ENCODE measurements at places on chromosomes 4 and X.

DNA sequence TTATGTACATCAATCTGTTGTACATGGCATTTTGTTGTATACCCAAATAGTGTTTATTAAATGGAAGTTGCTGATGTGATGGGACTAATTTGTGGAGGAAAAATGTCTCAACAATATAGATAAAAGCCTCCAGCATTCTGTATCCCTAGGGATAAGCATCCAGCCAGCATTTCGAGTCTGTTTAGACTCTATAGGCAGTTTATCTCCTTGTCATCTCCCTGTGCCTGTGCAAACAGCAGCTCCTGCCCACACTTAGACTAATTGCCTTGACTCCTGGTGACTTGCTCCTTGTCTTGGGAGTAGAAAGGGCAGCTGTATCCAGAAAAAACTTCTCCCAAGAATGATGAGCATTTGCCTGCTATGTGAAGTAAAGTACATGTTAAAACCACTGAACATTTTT, 83.8 kb downstream of the DOCK11 start:
- no peak for DNase-seq

DNA sequence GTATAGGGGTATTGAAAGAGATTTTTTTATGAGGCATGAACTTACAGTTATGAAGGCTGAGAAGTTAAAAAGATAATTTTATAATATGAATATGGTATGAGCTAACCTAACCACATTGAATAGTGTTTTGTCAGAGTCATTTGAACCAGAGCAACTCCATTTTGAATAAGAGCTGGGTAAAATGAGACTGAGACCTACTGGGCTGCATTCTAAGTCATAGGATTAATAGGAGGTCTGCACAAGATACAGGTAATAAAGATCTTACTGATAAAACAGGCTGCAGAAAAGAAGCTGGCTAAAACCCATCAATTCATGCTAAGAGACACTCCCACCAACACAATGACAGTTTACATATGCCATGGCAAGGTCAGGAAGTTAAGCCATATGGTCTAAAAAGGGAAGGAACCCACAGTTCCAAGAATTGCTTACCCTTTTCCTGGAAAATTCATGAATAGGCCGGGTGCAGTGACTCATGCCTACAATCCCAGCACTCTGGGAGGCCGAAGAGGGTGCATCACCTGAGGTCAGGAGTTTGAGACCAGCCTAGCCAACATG, 209.2 kb downstream of the TECRL start:
- no peak for DNase-seq

DNA sequence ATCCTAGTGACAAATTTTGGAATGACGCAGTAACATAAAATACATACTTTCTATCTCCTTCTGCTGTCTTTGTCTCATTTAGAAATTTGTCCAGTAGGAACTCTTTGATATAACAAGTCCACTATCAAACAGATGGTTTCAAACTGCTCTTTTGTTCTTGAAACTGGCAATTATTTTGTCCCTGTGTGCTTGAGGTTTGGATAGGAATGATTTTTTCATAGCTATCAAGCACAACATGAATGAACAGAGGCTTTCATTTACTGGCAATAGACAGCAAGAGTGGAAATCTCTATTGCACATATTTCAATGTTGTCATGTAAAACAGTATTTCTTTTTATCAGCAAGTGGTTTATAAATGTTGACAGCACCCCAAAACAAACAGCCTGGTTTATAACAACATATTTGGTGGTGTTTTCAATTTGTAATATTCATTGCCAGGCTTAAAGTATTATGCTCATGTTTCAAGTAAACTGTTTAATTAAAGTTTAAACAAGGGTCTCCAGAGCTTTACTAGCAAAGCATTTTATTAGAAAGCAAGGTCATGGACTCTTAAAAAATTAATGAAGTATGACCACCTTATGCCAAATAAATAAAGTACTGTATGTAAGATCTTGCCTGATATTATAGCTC, 60.0 kb downstream of the TIGD2 start:
- no peak for DNase-seq

DNA sequence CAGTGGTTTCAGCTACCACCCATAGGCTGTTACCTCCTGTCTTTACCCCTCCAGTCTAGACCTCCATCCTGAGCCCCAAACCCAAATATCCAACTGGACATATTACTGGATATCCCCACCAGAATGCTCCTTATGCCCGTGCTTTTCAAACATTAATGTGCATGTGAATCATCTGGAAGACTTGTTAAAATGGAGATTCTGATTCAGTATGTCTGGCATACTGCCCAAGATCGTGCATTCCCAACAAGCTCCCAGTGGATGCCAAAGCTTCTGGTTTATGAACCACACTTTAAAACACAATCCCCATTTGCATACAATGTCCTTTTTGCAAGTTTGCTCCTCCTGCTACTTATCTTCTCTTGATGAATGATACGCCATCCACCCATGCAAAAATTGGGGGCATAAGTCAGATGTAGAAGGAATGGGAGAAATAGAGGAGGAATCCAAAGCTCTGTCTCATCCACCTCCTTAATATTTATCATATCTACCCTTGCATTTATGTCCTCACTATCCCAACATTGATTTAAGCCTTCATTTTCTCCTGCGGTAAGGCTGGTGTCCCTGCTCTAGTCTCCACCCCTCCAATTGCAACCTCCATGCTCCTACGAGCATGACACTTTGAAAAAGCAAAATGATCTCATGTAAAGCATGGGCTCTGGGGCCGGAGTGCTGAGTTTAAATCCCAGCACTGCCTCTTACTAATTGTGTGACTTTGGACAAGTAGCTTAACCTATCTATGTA, 7.4 kb upstream of the PGRMC1 start:
- DNase-seq = no peak

DNA sequence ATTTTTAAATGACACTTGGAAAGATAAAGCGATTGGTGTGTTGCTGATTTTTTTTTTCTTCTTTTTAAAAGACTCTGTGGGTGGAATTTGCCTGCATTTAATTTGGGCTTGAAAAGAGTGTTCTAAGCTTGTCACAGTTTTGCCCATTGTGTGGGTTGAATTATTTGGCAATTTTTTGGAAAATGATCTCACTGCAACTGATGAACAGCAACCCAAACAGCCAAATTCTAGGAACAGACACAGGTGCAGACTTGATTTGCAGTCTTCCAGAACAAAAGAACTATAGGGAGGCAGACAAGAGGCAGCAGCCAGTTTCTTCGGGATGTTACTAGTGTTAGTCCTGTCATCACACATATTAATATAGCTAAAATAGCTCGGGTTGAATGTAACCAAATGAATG, 40.5 kb downstream of the CASP6 start:
- no peak for DNase-seq

DNA sequence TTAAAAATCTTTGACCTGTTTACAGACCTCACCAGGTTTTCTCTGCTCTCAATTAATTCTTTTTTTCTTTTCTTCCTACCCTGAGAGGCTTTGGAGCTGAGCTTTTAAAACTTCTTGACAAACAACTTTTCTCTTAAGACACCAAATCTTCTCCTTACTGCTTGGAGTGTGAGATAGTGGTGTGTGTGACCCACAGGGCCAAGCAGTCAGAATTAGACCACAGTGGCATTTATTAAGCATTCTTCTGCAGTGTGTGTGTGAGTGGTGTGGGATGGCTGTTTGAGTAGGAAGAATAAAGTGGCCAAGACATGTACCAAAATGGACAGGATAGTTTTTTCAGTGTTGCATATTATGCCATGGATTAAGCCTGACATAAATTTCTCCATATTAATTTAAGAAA, 665.1 kb downstream of the RAPGEF2 start:
- DNase-seq = no peak

GRCh38 chr4:11469650-11470437, 41.1 kb upstream of the HS3ST1 start:
- DNase-seq = no peak

- DNase-seq = no peak
These were observed 246.8 kb upstream of the NWD2 start for GRCh38 chr4:36997727-36998126.

DNA sequence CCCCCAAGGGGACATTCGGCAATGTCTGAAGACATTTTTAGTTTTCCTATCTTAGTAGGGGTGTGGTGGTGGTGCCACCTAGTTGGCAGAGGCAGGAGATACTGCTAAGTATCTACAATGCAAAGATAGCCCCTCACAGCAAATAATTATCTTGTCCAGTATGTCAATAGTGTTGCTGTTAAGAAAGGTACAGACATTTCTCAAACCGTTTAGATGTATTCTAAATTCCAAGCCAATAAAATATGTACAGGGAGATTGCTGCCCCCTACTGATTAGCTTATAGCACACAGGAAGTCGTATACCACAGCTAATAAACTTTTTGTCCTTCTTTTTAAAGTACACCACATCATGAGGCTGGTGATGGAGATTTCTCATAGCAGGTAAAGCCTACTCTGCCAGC, 260.5 kb downstream of the TMA16 start:
- no peak for DNase-seq

DNA sequence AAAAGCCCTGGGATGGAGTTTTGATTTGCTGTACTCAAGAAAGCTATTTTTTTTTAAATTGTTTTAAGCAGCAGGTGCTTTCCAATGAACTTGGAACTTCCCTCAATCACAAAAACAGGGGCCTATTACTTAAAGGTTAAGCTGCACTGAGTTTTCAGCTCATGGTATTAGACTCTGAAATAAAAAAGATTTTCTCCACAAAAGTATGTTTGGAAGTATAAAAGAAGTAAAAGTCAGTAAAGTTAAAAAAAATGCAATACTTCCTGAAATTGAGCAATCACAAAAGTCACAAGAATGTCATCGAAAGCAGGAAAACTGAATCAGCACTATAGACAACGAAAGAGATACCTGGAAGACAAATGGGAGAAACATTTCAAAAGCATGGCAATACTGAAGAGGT, 38.9 kb upstream of the PLAC8 start:
- no peak for DNase-seq

DNA sequence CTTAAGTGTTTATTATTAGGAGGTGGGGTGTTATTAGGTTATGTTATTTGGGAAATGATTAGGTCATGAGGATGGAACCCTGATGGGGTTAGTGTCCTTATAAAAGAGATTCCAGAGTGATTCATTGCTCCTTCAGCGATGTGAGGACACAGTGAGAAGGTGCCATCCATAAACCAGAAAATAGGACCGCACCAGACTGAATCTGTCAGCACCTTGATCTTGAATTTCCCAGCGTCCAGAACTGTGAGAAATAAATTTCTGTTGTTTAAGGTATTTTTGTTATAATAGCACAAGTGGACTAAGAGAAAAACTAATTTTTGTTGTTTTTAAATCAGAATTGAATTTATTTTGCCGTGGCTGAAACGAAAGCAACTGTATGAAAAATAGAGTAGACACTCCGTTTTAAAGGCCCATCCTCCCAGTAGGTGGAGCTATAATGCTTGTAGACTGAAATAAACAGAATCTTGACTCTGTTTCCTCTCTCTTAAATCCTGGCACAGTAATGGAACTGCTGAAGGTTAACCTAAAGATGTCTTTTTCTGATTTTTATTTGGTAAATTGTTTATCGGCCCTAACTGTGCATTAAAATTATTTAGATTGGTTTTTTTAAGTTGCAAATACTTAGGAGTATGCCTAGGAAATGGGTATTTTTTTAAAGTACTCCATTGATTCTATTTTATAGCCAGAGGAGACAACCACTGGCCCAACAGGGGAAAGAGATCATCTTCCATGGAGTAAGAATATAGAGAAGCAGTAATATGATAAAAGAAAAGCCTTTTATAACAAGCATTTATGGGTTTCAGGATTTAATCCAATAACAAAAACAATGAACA, 133.2 kb upstream of the ADAMTS3 start:
- no peak for DNase-seq

DNA sequence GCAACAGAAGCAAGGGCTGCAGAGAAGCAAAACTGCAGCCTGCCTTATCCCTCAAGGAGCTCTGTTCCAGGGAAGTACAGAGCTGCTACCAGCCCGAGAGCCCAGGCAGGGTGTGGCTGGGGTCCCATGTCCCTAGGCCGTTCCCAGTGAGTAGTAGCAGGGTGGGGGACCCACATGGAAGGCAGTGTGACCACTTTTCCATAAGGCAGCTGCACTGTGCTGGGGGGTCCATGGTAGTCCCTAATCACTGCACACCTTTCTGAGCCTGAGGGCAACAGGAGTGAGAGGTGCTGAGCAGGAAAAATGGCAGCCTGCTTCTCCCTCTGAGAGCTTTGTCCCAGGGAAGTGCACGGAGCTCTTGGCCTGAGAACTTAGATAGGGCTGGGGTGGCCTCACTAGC, 135.9 kb downstream of the SH3BGRL start:
- DNase-seq = no peak

GRCh38 chrX:3362956-3363355, 16.5 kb upstream of the MXRA5 start:
- no peak for DNase-seq

DNA sequence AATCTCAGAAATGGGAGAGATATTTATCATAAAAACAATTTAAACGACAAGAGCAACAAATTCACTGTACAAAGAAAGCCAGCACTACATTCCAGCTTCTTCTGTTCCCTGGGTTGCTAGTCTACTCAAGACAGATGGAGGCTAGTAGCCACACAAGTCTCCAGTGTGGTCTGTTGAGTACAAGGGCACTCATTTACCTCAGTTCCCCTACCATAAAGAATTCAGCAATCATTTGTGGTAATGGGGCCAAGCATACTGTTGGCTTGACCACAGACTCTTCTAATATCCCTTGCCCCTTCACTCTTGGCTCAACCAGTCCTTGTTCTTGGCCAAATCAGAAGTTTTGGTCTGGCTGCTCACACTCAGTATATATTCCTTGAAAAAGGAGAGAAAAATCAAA, 212.3 kb downstream of the COX18 start:
- no peak for DNase-seq

- DNase-seq = no peak
These were observed 75.9 kb upstream of the GAB1 start for GRCh38 chr4:143260750-143261149.

DNA sequence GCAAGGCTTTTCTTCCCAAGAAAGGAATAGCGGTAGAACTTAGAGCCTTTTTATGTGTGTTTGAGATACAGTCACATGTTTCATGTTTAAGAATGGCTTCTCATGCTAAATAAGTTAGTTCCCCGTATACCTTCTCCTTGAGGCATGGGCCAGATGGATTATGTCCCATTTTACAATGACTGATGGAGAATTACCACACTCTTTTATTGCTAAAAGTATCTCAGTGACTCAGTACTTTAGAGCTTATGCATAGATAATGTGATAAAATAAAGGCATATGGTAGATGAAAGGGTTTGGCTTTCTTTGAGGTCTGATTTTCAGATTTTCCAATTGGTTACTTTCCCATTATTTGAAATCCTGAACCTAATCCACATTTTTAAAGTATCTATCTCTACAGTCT, 121.8 kb upstream of the BMPR1B start:
- no peak for DNase-seq

DNA sequence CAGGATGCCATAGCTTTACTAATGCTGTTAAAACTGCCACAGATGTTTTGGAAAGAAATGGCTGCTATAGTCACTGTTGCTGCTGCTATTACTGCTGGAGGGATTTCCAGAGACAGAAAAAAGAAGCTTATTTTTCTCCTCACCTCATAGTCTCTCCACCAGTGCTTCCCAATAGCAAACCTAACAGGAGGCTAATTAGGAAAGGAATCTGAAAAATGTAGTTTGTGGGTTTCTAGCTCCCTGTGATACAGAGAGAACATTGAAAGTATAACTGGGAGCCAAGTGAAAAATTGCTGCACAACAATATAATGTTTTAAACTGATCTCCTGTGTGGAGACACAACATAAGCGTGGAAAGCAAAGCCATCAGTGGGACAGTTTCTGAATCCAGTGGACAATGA, 8.6 kb upstream of the TSPAN7 start:
- DNase-seq = no peak
